Mesendoderm (in vitro differentiated cells): ENCODE measurements at places on chromosomes 16 and 17.

DNA sequence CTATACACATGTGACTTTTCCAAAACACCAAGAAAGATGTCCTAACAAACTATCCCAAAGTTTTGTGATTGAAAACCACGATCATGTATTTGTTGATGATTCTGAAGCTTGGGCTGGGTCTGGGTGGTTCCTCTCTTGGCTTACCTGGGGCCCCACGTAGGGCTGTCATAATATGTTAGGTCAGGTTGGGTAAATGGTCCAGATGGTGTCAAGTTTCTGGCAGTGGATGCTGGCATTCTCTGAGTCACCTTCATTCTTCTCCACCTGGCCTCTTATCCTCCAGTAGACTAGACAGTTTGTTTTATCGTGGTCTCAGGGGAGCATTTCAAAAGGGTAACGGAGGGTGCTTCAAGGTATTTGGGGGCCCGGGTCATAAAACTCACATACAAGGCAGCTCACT lies 39.4 kb downstream of the SYCE1L start:
- no peak for DNase-seq

DNA sequence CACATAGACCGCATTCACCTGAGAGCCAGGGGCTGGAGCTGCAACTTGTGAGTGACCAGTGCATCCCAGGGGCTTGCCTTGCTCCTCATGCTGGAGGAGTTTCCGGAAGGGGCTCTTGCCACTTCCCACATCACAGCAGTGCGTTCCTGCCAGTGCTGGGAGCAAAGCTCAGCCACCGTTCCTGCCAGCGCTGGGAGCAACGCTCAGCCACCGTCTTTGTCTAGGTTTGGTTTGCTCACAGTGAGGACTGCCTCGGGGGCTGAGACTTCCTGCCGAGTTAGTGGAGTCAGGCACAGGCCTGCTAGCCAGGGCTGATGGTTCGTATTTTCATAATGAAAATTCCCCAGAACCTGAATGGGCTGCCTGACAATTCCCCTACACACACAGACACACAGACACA lies 5.4 kb upstream of the CHRNE start:
- peak; percentile 90 for DNase-seq

- DNase-seq = no peak
These were observed 277.5 kb upstream of the HSBP1 start for GRCh38 chr16:83530293-83530692.

- peak; percentile 53 for DNase-seq
These were observed 109.4 kb downstream of the MRTFB start for GRCh38 chr16:14180481-14180944.

DNA sequence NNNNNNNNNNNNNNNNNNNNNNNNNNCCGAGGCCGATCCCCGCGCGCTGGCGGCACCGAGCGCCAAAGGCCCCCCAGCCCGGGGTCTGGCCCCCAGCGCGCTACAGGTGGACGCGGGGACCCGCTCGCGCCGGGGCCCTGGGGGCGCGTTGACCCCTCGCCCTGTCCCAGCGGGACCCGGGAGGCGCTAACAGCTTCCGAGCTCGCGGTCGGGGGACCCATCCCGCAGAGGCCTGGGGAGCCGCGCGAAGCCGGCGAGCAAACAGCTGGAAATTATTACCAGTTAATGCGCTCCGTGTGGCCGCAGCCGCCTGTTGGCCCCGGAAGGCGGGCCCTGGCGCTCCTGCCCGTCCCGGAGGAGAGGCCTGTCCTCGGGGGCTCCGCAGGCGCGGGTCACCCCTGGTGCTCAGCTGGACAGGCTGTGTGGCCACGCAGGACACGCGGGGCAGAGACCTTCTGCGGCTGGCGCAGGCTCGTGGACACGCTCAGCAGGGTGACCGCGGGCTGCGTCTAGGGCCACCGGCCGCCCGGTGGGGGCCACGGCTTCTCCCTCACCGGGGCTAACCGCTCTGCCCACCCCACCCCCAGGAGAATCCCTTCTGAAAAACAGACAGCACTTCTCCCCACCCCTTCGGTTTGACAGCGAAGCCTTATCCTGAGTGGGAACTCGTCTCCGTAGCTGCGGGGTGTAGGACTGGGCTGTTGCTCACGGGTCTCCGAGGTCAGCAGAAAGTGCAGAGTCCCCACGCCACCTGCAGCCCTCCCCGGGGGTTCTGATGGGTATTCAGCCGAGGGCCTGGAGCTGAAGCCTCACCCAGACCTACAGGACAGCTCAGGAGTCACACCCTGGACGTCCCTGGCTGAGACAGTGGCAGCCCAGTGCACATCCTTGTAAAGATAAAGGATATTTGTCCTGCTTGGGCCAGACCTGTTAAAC lies 138.7 kb upstream of the RPH3AL start:
- DNase-seq = no peak

GRCh38 chr16:1572673-1573072 lies 39.2 kb downstream of the IFT140 start:
- no peak for DNase-seq

- peak; percentile 86 for DNase-seq
These were observed 7.2 kb upstream of the GRB2 start for GRCh38 chr17:75412455-75413317.

DNA sequence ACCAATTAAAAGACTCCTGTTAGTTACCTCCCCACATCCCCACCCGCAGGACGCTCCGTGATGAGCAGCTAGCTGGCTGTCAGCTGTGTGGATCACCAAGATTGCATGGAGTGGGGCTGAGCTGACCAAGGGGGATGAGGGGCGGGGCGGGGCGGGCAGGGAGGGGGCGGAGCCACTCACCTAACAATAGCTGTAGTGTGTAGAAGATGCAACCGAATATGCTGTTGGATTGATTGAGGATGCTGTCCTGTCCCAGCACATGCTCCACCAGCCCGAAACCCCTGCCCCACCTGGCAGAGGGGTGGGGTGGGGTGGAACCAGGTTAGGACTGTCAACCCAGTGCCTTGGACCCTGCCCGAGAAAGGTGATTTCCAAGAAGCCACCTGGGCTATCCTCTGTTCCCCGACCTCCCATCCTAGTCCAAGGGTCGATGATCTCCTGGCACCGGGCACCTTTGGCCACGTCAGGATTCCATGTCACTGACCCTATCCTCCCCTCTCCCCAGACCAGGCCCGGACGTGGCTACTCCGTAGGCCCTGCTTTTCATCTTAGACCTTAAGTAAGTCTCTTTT lies 1.4 kb downstream of the VKORC1 start:
- DNase-seq = peak; percentile 74

- DNase-seq = no peak
These were observed 106.8 kb downstream of the CCDC182 start for GRCh38 chr17:57638284-57638683.

GRCh38 chr16:69410219-69410990 lies 14.0 kb upstream of the CYB5B start:
- DNase-seq = no peak

DNA sequence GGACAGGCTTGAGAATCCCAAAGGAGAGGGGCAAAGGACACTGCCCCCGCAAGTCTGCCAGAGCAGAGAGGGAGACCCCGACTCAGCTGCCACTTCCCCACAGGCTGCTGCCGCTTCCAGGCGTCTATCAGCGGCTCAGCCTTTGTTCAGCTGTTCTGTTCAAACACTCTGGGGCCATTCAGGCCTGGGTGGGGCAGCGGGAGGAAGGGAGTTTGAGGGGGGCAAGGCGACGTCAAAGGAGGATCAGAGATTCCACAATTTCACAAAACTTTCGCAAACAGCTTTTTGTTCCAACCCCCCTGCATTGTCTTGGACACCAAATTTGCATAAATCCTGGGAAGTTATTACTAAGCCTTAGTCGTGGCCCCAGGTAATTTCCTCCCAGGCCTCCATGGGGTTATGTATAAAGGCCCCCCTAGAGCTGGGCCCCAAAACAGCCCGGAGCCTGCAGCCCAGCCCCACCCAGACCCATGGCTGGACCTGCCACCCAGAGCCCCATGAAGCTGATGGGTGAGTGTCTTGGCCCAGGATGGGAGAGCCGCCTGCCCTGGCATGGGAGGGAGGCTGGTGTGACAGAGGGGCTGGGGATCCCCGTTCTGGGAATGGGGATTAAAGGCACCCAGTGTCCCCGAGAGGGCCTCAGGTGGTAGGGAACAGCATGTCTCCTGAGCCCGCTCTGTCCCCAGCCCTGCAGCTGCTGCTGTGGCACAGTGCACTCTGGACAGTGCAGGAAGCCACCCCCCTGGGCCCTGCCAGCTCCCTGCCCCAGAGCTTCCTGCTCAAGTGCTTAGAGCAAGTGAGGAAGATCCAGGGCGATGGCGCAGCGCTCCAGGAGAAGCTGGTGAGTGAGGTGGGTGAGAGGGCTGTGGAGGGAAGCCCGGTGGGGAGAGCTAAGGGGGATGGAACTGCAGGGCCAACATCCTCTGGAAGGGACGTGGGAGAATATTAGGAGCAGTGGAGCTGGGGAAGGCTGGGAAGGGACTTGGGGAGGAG lies at the start of gene CSF3:
Gene CSF3 (plus strand): TSS at position 436 of the 993 bp plus-strand sequence. CDS start 35 bp downstream, at position 471.
- no peak for DNase-seq

DNA sequence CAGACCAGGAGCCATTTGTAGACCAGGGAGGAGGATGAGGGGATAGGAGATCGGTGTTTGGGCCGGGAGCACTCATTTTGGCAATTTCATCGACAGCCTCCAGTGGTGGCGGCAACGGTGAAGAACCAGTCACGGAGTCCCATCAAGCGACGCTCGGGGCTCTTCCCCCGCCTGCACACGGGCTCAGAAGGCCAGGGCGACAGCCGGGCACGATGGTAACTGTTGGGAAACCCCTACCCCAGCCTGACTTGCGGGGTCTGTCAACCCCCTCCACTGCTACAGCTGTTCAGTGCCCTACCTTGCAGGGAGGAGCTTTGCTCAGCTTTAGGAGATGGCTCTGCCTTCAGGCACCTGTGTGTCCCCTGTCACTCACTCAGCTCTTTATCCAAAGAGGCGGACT lies 43.0 kb downstream of the OR1D5 start:
- no peak for DNase-seq

DNA sequence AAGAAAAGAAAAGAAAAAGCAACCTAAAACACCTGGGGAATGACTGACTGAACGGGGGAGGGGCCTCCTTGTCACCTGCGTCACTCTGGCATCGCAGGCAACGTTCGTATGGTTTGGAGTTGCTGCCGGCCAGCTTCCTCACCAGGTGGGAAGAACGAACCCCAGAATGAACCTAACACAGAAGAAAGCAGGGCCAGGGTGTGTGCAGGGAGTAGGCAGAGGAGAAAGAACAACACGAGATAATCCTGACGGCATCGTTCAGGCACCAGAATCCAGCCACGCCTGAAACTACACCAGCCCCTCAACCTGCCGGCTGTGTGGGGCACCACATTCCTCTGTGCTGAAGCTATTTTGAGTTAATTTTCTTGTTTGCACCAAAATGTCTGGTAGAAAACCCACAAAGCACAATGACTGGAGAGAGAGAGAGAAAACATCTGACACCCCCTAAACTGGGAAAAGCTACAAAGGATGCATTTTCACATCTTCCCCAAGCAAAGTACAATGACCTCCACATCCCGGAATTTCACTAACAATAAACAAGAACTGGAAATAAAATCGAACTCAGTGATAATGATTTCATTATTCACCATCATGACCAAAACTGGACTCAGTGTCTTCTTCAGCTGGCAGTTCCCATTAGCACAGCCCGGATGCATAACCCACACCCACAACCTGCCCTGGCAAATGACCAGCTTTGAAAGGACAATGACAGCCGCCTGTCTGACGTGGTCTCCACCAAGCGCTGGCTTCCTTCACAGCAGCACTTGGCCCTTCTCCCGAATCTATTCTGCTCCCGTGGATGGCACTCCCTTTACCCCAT lies 23.6 kb downstream of the RAB40B start:
- no peak for DNase-seq

- no peak for DNase-seq
These were observed 2.2 kb upstream of the LCAT start for GRCh38 chr16:67946128-67946569.

GRCh38 chr17:52420555-52421078 lies 262.1 kb upstream of the CA10 start:
- DNase-seq = no peak

DNA sequence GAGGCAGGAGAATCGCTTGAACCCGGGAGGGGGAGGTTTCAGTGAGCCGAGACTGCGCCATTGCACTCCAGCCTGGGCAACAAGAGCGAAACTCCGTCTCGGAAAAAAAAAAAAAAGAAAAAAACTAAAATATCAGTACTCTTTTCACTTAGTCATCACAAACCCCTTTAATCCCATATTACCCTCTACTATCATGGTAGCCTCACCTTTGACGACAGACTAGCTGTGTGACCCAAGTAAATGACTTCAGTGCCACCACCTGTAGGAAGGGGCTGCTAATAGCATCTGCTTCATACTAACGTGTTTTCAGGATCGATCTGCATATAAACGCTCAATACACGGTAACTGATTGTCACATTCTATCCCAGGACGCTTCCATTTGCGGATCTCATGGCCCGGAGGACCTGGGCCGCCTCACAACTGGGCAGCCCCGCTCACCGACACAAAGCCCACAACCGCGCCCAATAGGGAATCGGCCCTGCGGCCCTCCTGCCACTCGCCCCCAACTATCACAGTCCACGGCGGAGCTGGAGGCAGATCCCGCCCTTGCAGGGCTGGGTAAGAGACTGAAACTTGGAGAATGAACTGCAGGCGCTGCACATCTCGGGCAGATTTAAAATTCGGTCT lies 1.1 kb upstream of the ZNF263 start:
- peak; percentile 87 for DNase-seq

- no peak for DNase-seq
These were observed 110.0 kb upstream of the PSMD7 start for GRCh38 chr16:74186561-74186971.

GRCh38 chr16:56356276-56357240 lies 68.8 kb downstream of the AMFR start:
- DNase-seq = peak; percentile 96

- DNase-seq = peak; percentile 99
These were observed 27.5 kb downstream of the TRPV3 start for GRCh38 chr17:3529817-3530741.

- DNase-seq = peak; percentile 50
These were observed 6.4 kb upstream of the RAB40C start for GRCh38 chr16:583470-583814.

- no peak for DNase-seq
These were observed 26.3 kb downstream of the GINS3 start for GRCh38 chr16:58418601-58419000.

DNA sequence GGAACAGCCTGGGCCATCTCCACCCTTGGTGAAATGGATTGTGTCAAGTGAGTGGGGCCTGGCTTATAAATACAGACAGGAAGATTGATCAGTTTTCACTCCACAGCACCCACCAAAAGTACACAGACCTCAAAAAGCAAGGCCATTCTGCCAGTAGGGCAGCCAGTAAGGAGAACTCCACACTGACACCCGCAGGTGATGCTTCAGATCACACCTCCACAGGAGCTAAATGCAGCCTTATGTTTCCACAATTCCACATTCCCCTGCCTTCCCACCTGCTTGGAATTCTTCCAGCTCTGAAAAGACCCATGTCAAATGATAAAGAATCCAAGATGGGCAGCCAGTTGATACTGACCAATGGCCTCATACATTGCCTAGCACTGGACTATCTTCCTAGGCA lies 191.1 kb downstream of the ZFHX3 start:
- peak; percentile 54 for DNase-seq
